Effector memory CD4-positive, alpha-beta T cell (primary cell): ENCODE measurements at places on chromosomes 11 and 22.

DNA sequence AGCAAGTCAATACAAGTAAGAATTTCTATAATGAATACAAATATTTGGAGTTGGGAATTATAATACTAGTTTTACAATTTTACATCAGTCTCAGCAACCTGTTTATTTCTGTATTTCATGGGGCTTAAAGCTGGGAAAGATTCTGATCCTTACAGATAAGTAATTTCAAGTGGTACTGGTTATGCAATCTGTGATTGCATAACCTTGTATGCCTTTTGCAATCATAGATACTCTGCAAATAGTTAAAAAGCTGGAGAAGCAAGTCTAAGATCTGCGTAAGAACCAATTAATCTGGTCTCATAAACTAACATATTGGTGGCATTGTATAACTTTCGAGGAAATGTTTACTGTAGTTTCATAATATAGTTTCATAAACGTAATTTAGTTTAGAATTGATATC is 198.3 kb upstream of the PGR start:
- DNase-seq: no peak

DNA sequence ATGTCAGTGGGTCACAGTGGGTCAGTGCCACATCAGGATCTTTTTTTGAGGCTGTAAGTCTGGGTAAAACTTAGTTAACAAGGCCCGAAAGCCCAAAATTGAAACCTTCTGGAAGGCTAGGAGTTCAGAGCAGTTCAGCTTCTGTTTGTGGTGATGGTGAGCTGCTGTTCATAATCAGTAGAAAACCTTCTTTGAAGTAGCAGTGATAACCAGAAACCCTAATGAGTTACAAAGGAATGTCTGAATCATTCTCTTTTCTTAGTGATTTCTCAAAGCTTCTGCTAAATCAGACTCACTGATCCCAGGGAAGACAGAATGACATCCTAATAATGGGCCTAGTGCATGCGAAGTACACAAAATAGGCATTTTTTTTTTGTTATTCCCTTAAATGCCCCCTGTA is 124.7 kb downstream of the PARVA start:
- DNase-seq: no peak

DNA sequence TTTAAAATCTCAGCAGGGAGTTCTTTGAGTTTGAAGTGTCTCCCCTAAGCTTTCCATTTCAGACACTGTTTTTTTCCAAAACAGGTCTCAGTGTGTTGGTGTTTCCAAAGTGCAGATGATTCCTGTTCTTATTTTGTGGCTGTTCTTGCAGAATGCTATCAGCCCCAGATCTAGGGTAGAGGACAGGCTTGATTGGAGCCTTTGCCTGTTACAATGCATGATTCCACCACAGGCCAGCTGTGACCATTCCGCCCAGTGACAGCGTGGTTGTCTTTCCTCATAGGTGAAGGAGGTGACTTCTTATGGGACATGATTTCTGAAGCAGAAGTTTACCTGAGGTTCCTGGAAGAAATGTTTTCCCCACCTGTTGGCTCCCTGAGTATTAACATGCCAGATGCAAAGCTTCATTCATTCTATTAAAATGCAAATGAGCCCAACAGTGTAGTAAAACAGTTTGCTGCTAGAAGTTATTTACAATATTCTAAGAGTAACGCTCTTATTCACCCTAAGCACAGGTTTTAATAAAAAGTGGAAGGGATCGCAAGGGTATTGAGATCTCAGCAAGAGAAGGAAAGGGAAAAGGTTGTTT is 36.9 kb upstream of the BIRC3 start:
- DNase-seq: no peak

DNA sequence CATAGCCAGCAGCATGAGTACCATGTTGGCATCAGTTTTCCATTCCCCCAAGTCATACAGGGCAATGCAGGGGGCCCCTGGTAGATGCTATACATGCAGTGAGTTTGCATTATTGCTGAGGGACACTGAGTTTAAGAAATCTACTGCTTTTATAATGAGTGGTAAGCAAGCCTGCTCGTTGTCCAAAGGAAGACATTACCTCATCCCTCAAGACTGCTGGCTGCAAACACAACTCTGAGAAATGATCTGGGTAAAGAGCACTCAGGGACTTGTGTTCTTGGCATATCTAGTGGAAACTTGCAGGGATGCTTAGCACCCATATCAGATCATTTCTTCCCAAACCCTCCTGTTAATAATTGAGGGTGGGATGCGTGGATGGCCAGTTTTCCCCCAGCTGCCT is 77.9 kb downstream of the CWC15 start:
- no peak for DNase-seq

- DNase-seq: no peak
These were observed 26.0 kb upstream of the TTC12 start for GRCh38 chr11:113288286-113288863.

DNA sequence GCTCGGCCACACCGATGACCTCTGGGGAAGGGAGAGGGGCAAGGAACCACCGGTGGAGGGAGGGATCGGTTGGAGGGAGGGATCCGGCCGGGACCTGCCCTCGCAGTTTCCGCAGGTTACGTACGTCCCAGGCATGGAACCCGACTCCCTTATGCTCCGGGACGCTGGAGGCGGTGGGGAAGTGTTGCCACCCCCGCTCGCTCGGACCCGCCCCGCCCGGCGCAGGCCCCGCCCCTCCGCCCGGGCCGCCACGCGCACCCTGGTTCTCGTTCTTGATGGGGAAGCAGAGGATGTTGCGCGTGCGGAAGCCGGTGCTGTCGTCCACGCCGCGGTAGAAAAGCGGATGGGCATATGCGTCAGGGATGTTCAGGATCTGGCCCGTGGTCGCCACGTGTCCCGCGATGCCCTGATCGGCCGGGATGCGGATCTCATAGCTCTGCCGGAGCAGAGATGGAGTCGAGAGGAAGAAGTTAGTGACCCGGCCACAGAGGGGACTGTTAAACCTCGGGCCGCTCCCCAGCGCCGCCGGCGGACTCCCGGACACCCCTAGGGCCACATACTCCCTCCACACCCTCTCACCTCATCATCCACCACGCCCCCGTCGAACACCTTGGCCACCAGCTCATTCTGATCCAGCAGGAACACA is 89.8 kb downstream of the PDE2A start:
- peak; percentile 33 for DNase-seq

GRCh38 chr11:129144256-129144655 is 47.9 kb downstream of the ARHGAP32 start:
- no peak for DNase-seq

DNA sequence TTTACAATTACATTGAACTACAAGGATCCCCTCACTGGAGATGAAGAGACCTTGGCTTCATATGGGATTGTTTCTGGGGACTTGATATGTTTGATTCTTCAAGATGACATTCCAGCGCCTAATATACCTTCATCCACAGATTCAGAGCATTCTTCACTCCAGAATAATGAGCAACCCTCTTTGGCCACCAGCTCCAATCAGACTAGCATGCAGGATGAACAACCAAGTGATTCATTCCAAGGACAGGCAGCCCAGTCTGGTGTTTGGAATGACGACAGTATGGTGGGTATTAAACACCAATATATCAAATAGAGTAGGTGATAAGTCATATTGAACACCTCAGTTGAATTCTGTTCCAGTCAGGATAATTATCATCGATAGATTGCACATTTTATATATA is 4.4 kb downstream of the FBXO7 start:
- DNase-seq: no peak

DNA sequence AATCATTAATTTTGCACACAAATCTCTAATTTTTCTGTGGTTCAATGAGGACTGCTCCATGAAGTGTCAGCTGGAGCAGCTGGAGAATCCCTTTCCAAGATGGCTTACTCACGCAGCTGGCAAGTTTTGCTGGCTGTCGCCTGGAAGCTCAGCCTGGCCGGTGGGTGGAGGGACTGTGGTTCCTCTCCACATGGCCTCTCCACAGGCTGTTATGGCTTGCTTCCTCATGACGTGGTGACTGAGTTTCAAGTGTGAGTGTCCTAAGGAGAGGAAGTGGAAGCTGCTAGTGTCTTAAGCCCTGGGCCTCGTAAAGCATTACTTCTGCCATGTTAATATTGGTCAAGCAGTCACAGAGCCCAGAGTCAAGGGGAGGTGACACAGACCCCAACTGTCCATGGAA is 14.0 kb upstream of the NRIP3 start:
- DNase-seq: no peak

- no peak for DNase-seq
These were observed 921.3 kb downstream of the BRD1 start for GRCh38 chr22:48906216-48906835.

DNA sequence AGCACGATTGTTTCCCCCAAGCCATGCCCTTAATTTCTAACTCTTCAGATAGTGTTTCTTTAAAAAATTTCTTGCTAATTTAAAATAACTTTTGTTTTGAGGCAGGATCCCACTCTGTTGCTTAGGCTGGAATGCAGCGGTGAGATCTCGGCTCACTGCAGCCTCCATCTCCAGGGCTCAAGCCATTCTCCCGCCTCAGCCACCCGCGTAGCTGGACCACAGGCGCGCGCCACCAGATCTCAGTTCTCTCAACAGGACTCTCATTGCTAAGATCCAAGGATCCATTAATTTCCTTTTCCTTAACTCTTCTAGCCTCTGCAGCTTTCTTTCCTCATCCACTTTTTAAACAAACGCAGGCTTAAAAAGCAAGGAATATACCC is 327 bp upstream of the MED17 start:
- DNase-seq: no peak

DNA sequence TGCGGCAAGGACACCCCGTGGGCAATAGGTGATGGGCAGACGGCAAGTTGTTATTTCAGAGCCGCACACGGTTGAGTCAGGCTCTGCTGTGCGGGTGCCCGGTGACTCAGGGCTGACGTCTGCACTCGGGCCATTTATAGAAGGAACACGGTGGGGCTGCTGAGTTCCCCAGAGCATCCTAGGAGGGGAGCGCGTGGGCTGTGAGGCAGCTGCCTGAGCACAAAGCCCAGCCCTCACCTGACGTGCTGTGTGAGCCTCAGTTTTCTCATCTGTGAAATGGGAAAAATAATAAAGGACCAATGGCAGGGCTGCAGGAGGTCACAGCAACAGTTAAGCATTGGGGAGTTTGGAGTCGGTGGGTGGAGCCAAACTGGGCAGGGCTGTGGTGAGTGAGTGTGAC is 11.3 kb upstream of the RHOD start:
- DNase-seq: no peak

DNA sequence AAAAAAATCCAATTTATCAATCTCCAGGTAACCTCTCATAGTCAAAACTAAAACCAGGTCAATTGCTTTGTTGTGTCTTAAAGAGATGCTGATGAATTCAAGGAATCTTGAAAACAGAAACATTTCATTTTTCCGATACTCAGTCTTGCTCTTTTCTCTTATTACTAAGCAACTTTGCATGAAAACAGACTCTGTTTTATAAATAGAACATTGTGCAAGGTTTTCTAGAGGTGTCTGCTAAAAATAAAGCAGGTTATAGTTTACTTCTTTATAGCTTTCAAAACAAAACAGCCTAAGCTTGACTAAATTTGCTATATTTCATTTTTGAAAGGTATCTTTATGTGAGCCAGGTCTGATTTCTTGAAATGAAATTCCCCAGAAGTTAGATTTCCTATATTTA is 109.3 kb downstream of the ARL14EP start:
- DNase-seq: no peak

- no peak for DNase-seq
These were observed 3.7 kb downstream of the PTS start for GRCh38 chr11:112229746-112230433.

GRCh38 chr22:37267661-37268413 is 14.5 kb upstream of the CYTH4 start:
- DNase-seq: no peak

- DNase-seq: no peak
These were observed 517 bp downstream of the SPINDOC start for GRCh38 chr11:63813563-63814382.

DNA sequence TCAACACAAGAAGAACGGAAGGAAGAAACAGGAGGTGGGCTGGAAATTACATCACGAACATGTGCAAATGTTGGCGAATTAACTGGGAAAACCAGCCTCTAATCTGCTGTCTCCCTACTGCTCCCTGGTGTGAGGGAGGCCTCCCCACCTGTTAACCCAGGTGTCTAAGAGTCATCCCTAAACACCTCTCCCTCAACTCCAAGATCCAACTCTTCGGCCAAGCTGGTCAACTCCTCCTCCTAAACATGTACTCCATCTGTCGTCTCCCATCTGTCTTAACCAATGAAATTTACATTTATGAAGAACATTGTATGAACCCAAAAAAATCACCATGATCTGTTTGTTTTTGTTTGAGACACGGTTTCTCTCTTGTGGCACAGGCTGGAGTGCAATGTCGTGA is 154.2 kb downstream of the LARGE1 start:
- no peak for DNase-seq

DNA sequence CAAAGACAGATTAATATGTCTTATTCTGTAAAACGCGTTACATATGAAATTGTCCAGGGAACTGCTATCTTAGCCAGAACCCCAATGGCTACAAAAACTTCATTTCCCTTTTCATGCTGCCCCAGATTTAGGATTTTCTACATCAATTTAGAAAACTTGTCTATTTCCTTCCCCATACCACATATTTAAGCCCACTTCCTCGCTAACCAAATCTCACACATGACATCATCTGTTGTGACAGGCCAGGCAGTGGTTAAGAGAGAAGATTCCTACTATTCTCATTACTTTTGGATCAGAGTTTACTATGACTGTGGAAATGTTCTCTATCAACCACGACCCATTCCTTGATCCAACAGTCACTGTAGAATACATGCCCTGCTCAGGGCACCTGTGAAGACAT is 15.9 kb downstream of the CCDC82 start:
- no peak for DNase-seq

DNA sequence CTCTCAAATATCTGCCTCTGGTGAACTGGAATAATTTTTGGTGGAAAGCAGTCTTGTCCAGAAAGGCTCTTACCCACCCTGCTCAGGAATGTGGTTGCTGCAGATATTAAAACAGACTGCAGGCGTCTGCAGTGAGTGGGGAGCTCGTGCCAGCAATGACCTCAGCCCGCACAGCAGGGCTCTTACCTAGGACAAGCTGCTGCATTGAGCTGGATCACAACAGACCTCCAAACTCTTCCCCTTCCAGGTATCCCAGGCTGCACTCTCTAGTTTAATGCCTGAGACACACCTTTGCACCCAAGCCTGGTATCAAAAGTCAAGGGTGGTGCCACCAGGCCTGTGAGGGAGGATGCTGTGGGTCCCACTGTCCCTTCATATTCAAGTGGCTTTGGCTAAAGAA is 69.7 kb upstream of the CDON start:
- no peak for DNase-seq

DNA sequence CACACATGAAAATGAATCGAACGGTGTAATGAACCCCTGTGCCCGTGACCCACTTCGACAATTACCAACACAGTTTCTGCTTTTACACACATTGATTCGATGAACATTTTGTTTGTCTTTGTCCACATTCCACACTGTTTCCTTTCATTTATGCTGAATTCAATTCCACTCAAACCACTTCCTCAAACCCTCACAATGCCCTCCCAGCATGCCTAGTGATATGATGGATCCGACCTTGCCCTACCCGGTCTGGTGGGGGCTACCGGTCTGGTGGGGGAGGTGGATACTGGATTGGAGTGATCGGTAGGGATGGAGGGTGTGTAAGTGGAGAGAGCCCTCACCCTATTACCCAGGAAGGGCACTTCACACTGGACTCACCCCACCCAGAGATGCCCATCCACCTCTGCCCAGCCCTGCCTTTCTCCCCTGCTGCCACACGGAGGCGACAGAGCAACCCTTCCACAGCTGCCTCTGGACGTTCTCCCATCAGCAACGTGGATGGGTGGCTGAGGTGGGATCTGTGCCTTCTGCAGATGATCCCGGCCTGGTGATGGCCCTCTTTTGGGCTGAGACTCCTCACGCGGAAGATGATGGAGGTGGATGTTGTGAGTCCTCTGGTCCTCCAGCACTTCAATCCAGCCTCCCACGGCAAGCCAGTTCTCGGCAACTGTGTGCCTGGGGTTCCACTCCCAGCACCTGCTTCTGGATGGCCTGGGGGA is 33.0 kb upstream of the P2RY2 start:
- no peak for DNase-seq

- DNase-seq: peak; percentile 13
These were observed 23.2 kb downstream of the CAPN1 start for GRCh38 chr11:65204646-65205601.
